ENCODE measurements at places on chromosomes 11 and 22.

DNA sequence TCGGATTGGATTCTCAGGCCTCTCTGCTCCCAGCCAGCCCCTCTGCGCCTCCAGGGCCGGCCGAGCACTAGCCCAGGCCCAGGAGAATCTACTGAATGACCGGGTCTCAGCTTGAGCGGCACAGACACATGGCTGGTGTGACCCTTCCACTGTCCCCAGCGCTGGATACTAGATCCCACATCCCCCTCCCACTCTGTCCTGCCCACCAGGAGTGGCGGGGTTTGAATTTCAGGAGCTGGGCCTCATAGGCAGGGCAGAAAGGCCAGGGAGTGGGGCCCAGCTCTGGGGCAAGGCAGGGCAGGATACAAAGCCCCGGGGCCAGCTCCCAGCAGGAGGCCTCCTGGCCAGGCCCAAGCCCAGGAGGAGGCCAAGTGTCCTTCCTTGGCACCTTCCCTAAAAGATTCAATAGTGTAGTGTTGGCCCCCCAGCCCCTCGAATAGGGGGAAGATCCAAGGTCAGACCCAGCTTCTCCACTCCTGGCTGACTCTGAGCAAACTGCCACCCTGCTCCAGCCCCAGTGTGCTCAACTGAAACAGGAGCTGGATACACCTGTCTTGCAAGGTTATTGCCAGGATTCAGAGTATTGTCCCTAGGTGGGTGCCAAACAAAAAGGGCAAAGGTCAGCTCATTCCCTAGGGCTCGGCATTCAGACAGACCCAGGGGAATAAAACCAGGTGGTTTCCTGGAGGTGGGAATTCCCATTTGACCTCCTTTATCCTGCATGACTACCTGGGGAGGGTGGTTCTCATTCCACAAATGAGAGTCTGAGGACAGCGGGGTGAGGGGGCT is 22.5 kb upstream of the TCF20 start:
- no peak for DNase-seq

- DNase-seq, result peak; percentile 77
Observed at GRCh38 chr11:62508336-62509058, 38.1 kb downstream of the AHNAK start.

- DNase-seq, result no peak
Observed at GRCh38 chr11:126637795-126638175, 282.3 kb downstream of the ST3GAL4 start.

DNA sequence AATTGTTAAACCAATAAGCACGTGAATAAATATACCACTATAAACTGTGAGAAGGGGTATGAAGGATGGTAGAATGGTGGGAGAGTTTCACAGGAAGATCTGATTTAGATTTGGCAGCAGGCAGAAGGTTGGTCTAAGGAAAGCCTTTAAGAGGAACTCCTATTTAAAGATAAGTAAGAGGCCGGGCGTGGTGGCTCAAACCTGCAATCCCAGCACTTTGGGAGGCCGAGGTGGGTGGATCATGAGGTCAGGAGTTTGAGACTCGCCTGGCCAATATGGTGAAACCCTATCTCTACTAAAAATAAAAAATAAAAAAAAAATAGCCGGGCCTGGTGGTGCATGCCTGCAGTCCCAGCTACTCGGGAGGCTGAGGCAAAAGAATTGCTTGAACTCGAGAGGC is 45.8 kb upstream of the CXCR5 start:
- no peak for DNase-seq

- no peak for DNase-seq
Observed at GRCh38 chr22:46025225-46025972, 48.4 kb upstream of the WNT7B start.
